CMK (cell line): ENCODE measurements at places on chromosomes 5 and 9.
A peak's percentile ranks its signal among the peaks of the same experiment; 100 is the strongest.

DNA sequence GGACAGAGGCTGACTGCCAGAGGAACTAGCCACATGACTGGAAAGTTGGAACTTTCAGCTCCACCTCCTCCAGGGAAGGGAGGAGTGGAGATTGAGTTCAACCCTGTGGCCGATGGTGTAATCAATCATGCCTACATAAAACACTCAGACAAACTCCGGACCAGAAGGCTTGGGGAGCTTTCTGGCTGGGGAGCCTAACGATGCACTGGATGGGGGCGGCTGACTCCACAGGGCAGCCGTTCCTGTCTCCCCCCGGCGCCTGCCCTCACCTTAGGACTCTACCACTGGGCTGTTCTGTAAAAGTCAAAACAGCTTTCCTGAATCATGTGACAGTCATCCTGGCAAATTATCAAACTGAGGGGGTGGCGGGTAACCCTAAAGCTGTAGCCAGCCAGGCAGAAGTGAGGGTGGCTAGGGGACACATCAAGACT is 58.0 kb downstream of the GOLM1 start:
- DNase-seq, result no peak

- no peak for DNase-seq
Measured at GRCh38 chr9:11686733-11687132, 1006.5 kb upstream of the TYRP1 start.

DNA sequence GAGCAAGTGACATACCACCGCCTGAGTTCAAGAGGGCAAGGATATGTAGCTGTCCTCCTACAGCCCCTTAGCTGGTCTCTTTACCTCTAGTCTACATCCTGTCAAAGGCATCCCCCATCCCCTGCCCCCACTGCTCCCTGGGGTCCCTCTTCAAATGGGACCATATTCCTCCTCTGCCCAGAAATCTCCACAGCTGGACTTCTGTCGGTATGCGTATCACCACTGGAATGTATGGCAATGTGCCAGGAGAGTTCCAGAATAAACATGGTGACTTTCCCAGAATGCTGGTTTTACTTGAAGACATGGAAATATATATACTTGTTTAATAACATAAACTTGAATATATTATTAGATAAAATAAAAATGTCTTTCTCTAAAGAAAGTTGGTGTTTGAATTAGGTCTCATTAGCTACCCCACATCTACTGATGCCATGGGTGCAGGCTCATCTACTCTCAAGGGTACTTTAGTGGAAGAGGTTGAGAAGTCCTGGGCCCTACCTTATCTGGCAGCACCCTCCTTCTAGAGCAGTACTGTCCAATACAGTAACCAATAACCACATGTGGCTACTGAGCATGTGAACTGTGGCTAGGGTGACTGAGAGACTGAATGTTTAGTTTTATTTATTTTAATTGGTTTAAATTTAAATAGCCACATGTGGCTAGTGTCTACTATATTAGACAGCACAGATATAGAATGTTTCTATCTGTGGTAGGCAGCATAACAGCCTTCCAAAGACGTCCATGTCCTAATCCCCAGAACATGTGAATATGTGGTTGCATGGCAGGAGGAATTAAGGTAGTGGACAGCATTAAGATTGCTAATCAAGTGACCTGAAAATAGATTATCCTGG is 181.7 kb upstream of the SLC30A5 start:
- no peak for DNase-seq

- no peak for DNase-seq
Measured at GRCh38 chr9:113618836-113619490, 155.4 kb downstream of the RGS3 start.

DNA sequence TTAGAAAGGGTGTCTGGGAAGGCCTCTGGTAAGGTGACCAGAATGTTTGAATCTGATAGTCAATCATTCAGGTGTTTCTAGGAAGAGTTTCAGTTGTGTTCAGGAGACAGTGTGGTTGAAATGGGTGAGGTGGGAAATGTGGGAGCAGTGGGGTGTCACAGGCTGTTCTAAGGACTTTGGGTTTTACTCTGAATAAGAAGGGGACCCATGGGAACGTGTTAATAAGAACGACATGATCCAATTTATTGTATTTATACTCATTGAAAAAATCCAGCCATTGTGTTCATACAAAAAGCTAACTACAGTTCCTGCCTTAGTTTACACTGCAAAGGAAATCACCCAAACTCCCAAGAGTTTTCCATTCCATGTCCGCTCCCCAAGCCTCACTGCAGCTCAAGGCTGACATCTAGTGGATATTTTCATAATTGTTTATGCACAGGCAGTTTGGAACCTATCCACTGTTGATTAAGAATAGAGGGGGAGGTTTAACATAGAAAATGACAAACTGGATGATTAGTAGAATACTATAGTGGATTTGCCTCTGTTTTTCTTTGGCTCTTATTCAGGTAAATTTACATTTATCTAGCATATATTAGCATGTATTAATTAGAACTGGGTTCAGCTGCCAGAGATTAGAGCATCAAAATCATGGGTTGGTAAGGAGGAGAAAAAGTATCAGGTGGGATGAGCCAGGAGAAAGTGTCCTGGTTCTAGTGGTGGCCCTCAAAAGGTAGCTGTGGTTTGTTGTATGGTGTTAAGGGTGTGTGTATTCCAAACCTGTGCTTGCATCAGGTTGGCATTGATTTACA is 17.7 kb downstream of the CAVIN4 start:
- DNase-seq, result peak; percentile 22

DNA sequence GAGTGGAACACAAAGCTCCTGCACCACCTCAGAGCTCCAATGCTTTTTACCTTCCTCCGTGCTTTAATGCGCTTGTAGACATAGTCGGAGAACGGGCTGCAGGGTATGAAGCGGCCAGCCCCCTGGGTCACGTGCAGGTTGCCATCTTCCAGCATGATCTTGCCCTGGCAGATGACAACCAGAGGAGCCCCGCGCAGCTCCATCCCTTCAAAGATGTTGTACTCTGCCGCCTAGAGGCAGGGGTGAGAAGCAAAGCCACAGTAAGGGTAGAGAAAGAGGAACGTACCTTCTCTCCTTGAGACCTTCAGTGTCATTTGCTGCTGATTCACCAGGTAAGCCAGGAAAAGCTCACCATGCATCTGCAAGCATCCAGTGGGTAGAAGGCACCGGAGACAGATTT is 112.3 kb downstream of the DPYSL3 start:
- DNase-seq, result no peak

DNA sequence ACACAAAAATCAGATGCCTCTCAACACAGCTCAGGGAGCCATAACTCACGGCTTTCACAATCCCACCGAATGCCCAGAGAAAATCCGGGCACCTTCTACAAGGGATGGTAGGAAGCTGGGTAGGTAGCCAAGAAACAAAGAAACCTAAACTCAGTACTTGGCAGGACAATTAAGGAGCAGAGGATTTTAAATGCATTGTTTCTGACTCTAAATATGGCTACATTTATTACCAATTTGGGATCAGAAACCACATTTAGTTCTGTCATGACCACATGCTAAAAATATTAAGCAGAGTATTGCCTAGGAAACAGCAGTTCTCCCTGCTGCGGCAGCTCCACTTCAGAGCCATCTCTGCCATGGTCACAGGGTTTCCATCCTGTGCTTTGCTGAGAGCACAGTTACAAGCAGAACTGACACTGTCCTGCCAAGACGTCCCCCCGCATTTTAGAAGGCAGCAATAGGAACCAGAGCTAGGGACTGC is 57.5 kb downstream of the SIL1 start:
- DNase-seq, result no peak

- no peak for DNase-seq
Measured at GRCh38 chr5:114362197-114362976, 517 bp downstream of the KCNN2 start.

DNA sequence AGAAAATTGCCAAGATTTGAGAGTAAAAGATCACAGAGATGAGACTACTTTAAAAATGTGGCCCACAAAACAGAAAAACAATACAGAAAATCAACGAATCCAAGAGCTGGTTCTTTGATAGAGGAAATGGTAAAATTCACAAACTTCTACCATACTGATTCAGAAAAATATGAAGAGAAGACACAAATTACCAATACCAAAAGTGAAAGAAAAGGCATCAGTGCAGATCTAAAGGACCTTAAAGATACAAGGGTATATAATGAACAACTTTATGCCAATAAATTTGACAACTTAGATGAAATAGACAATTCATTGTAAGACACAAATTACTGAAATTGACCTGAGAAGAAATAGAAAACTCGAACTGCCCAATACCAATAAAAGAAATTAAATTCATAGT is 24.4 kb upstream of the SLC1A1 start:
- no peak for DNase-seq

DNA sequence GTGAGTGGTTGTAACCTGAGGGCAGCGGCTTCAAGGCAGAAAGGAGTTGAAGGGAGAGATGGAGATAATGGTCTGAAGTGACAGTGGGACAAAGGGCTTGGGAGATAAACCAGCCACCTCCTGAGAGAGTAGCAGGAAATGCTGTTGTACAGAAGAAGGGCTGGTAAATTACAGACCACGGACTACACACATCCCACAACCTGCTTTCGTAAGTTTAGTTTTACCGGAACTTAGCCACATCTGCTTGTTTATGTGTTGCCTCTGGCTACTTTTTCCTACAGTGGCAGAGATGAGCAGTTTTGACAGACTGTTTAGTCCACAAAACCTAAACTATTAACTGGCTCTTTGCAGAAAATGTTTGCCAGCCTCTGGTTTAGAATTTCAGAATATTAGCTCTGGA is 269.5 kb downstream of the ARHGEF28 start:
- DNase-seq, result no peak

DNA sequence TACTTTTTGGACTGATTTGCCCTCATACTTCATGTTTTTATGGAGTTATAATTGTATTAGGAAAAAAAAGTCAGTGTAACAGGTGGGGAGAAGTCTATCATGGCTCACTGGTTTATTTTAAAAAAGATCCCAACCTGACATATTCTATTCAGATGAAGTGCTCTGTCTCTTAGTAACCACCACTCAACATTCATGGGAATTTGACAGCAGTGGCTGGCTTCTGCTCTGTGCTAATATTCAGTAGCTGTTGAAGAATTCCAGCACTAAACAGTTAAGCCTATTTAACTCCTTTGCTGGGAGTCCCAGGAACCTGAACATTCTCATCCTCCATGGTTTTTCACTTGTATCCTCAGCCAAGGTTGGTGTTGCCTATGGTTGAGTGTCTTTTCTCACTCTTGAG is 23.1 kb downstream of the CMYA5 start:
- DNase-seq, result no peak

- no peak for DNase-seq
Measured at GRCh38 chr5:16455668-16456067, 9.9 kb downstream of the ZNF622 start.

DNA sequence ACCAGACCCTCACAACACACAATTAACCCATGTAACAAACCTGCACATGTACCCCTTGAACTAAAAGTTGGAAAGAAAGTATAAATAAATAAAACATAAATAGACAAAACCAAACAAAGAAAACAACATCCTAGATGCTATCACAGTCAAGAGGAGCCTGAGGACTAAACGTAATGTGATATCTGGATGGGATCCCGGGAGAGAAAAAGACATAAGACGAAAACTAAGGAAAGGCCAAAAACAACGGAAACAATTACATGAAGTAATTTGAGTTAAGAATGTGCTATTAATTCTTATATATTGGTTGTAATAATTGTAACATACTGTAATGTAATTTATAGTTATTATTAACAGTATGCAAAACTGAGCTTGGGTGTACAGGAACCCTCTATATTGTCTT is 793.9 kb downstream of the SEMA5A start:
- DNase-seq, result no peak

GRCh38 chr9:98491231-98491651 is 217.5 kb downstream of the GABBR2 start:
- DNase-seq, result no peak

GRCh38 chr9:103617046-103617445 is 477.1 kb upstream of the SMC2 start:
- no peak for DNase-seq

GRCh38 chr5:43729846-43730478 is 127.0 kb downstream of the NNT start:
- no peak for DNase-seq

DNA sequence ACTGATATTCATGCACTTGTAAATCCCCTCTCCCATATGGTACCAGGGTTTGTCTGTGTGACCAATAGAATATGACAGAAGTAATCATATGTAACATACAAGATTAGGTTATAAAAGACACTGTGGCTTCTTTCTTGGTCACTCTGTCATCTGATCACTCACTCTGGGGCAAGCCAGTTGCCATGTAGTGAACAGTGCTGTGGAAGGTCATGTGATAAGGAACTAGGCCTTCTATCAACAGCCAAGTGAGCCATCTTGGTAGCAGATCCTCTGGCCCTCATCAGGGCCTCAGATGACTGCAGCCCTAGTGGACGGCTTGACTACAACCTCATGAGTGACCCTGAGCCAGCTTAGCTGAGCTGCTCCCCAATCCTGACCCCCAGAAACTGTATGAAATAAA is 30.0 kb upstream of the MATR3 start:
- DNase-seq, result no peak

DNA sequence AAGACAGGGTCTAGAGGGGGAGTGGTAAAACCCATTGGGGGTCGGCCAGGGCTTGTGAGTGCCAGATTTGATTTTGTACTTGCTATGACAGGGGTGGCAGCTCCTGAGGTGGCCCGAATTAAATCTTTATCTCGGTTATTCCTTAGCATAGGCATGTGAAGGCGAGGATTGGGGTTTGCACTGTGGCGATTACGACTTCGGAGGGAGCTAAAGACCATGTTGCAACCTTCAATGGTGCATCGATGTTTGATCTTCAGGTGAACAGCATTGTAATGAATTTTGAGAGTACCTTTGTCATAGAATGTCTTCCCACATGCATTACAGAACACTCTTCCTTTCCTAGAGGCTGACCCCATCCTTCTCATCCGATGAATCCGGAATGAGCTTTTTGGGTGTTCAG is 433.9 kb downstream of the BNC2 start:
- no peak for DNase-seq

- no peak for DNase-seq
Measured at GRCh38 chr5:37847978-37848425, 8.2 kb upstream of the GDNF start.

DNA sequence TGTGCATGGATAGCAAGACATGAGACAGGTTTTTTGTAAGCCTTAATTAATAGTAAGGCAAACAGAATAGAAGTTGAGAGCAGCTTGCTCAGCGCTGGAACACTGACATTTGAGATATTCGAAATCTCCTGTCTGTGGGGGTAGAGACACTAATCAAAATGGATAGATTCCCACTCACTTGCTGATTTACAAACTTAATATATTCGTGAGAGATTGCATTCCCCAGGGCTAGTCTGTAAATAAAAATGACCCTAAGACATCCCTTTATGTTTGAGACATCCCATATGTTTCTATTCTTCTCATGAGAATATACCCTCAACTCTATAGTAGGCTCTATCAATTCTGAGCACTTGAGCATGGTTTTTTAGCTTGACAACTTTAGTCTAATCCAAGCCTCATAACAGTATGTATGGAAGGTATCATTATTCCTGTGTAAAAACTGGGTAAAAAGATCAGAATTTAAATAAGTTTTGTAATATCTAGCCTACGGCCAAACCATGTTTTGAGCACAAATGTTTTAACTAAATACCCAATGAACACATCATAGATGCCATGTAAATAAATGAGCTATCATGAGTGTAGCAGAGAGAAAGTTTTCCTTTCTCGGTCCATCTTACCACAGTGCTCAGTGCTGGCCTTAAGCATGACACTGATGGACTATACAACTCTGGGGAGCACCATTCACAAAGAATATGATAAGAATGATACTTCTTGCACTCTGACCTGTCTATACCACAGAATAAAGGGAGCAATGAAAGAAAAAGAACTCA is 609.2 kb downstream of the PSAT1 start:
- no peak for DNase-seq

GRCh38 chr5:104731331-104731730 is 1168.7 kb upstream of the NUDT12 start:
- DNase-seq, result no peak
